NCI-H510A (cell line): ENCODE measurements at places on chromosomes 4 and X.

DNA sequence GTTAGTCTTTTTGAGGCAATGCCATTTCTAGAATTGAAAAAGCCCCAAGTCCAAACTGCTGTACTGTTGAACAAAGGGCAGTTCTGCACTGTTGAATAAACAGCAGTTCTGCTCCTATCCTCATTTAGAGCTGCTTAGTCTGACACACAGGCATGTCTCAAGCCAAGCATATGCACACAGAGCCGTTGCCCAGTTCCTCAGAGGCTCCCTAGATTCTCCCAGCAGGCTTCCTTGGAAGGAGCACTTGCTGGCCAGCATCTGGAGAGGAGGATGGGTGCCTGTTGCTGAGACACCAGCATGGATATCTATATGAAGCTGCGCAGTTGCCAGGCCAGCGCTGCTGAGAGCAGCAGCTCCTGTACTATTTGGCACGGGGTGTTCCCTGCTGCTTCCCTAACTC lies 138.3 kb upstream of the USP38 start:
- no peak for DNase-seq

DNA sequence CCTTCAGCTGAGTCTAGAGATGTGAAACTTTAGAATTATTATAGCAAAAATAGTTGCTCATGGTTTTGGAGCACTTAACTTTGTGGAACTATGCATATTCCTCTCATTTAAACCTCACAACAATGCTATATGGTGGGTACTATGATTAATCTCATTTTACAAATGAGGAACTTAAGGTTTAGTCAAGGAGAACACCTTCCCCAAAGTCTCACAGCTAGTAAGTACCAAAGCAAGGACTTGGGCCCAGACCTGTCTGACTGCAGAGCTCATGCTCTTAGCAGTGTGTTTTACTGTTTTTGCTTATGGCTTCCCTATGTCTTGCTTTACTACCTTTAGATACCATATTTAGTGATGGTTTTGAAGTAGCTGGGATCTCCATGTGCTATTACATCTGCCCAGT lies 5.1 kb downstream of the UBE2A start:
- no peak for DNase-seq

DNA sequence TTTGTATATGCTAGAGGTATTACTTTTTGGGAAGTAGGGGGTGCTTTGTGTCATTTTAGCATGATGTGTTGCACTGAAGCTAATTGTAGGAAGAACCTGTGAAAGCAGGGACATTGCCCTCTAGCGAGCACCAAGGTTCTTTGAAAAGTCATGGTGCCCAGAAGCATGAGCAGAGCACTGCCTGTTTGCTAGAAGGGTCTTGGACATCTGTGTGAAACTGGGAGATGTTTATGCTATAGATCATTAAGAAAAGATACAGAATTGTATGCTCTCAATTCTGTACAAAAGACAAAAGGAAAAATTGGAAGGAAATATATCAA lies 14.7 kb downstream of the GRPR start:
- no peak for DNase-seq

- no peak for DNase-seq
These were observed 1.2 kb downstream of the AKAP17A start for GRCh38 chrX:1592470-1593142.

- DNase-seq, result no peak
These were observed 102.5 kb downstream of the TSPAN5 start for GRCh38 chr4:98555798-98556445.

GRCh38 chrX:41241962-41242361 lies 92.0 kb upstream of the DDX3X start:
- DNase-seq, result no peak

- no peak for DNase-seq
These were observed 17.3 kb downstream of the HTRA3 start for GRCh38 chr4:8286719-8287342.

- DNase-seq, result no peak
These were observed 638.4 kb downstream of the IL1RAPL1 start for GRCh38 chrX:29225670-29226069.

- DNase-seq, result no peak
These were observed 44.5 kb downstream of the FGFRL1 start for GRCh38 chr4:1055721-1056590.

- no peak for DNase-seq
These were observed 24.2 kb downstream of the FAM156A start for GRCh38 chrX:52933976-52934703.

GRCh38 chr4:40962551-40963180 lies 212.9 kb downstream of the NSUN7 start:
- no peak for DNase-seq

DNA sequence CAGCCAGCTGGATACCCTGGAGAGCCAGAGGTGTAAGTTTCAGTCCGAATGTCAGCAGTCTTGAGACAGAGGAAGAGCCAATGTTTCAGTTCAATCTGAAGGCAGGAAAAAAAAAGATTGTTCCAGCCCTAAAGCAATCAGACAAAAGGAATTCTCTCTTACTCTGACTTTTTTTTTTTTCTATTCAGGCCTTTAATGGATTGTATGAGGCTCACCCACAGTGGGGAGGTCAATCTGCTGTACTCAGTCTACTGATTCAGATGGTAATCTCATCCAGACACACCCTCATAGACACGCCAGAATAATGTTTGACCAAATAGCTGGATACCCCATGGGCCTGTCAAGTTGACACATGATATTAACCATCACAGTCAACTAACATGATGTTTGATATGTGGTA lies 51.9 kb downstream of the TEX13A start:
- no peak for DNase-seq

GRCh38 chrX:126124721-126125120 lies 41.4 kb downstream of the DCAF12L2 start:
- no peak for DNase-seq

DNA sequence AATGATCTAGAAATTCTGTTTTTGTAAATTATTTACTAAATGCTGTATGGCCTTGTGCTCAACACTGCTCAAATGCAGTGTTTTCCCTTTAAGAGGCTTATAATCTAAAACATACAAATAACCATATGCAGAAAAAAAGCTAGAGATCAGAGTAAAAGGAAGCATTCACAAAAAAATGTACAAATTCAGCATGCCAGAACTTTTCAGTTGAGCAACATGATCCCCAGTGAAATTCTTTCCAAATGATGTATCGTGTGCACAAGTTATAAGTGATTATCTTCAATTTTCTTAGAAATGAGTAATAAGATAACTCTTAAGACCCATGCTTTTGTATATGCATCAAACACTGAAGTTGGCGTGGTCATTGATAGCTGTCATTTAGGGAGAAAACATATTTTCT lies 5.0 kb downstream of the GPC3 start:
- DNase-seq, result no peak

DNA sequence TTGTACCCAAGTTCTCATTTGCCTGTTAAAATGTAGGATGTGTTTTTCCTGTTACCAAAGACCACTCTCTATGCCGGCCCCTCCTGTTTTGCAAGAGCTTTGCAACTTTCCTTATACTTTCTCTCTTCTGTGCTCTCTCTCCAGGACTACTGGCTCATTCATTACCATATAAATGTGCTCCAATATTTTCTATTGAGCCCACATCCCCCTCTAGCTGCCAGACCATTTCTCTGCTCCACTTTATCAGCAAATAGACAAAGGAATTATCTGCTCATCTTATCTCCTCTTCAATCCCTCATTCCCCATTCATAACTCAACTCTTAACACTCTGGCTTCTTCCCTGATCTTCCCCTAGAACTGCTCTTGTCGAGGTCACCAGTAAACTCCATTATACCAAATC lies 33.6 kb downstream of the RPGR start:
- DNase-seq, result no peak

GRCh38 chr4:118033148-118034052 lies 886 bp upstream of the NDST3 start:
- DNase-seq, result peak; percentile 44

GRCh38 chr4:28788929-28789490 lies 1928.4 kb downstream of the STIM2 start:
- no peak for DNase-seq

DNA sequence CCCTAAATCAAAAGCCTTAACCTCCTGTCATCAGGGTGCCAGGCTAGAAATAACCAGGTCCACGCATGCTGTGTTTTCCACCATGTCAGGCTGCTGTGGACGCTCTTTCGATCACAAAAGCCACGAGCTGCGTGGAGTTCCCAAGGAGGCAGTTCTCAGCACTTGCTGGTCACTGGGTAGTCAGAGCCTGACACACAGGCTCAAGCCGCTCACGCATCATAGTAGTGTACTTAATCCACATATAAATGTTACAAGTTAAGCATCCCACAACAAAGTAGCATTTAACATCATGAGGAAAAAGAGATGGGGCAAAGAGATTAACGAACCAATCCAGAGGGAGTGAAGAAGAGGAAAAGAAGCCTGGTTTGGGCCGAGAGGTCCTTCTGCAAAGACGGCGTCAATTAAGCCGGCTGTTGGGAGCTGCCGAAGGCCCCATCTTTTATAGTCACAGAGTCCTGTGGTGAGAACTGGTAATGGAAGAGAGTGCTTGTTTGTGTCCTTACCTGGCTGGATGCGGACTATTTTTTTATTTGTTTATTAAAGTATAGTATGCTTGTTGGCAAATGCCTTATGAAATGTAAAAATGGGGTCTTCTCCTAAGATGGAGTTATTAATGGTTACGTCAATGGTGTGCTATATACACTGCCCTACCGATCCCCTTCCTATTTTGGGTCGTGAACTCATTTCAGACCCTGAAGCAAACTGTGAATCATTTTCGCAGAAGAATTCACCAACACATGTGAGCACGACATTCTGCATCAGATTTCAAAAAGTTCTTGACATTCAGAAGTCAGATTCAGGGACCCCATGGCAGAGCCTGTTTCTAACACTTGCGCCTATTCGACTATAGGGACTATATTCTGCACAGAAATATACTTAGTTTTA lies 675 bp downstream of the PRIMPOL start:
- no peak for DNase-seq

GRCh38 chr4:7435471-7436061 lies 836 bp upstream of the PSAPL1 start:
- DNase-seq, result no peak

- no peak for DNase-seq
These were observed 21.7 kb upstream of the MND1 start for GRCh38 chr4:153322791-153323190.

DNA sequence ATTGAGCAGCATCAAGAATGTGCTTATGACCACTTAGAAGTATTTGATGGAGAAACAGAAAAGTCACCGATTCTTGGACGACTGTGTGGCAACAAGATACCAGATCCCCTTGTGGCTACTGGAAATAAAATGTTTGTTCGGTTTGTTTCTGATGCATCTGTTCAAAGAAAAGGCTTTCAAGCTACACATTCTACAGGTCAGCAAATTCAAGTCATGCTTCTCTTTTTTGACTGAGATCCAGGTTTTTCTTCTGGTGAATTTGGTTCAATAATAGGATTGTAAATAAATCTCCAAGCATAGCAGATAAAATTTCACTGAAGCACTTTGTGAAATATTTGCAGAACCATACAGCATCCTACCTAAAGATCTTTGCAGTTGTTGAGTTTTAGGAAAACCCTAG lies 218.1 kb downstream of the TLL1 start:
- no peak for DNase-seq

DNA sequence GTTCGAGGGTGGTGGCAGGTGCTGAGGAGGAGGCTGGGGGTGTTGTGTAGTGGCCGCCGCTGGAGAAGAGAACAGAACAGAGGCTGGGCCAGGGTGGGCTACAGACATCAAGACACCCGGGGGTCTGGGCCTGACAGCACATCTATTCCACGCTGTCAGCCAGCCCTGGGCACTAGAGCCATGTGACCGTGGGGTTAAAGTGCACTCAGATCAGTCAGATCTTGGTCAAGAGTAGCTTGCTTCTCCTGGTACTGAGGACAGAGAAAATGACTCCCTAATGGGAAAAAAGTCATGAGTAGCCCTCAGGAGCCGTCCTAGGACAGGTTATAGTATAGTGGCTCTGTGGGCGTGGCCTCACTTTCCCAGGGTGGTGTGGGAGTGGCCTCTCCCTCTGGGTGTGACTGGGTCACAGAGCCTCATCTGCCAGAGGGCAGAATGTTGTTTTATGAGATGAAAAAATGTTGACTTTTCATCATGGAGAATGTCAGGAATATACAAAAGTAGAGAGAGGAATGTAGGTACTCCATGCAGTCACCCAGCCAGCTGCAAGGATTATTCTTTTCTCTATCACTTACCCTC lies 19.4 kb downstream of the TRMT44 start:
- no peak for DNase-seq

DNA sequence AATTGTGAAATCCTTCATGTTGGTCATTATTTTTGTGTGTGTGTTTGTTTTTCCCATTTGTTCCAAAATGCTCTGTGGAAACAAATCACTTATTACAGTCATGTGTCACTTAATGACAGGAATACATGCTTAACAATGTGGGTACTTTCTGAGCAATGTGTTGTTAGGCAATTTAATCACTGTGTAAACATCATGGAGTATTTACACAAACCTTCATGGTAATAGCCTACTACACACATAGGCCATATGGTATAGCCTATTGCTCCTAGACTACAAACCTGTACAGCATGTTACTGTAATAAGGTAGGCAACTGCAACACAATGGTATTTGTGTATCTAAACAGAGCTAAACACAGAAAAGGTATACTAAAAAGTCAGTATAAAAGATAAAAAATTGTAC lies 388.9 kb upstream of the PPP1R2C start:
- DNase-seq, result peak; percentile 8

- DNase-seq, result no peak
These were observed 225.2 kb upstream of the DKK2 start for GRCh38 chr4:107261241-107261874.

DNA sequence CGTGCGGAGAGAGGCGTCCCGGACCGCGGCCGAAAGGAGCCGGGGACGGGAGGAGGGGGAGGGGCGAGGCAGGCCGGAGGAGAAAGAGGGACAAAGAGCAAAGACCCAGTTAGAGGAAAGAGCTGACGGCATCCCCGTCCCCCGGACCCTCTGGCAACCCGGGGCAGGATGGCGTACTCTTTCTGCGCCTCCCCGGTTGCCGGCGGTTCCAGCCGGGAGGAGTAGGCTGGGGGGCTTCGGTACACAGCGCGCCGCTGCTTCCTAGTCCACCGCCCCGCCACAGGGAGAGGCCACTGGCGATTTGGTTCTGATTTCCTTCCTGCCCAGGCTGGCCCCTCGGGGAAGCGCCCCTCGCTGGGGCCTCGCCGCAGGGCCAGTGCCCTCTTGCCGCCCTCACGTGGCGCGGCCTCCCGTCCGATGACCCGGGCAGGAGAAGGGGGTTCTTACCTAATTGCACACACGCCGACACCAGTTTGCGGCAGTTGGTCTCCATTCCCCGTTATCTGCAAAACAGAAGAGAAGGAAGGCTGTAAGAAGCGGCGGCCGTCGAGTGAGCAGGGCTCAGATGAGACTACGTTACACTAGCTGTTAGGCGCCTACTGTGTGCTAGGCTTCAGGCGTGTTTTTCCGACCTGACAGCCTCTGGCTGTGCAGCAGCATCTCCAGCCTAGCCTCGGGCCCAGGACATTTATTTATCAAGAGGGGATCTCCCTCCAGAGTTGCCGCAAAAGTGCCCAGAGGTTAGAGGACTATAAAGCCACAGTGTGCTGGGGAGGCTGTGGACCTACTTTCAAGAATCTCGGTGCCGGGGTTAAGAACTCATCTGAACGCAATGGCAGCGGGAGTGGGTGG lies 9.9 kb upstream of the PITX2 start:
- DNase-seq, result no peak

GRCh38 chrX:109940411-109940810 lies 62.5 kb upstream of the TMEM164 start:
- DNase-seq, result no peak
